ENCODE measurements at places on chromosomes 16 and 17. TPM values are rescaled to one million over a fixed set of nuclear protein-coding genes. Genes with fewer than 3 reads are reported as not detected.

The MPP3 gene
- 3.8 TPM for total RNA-seq

The ZG16 gene
- total RNA-seq, result 1.5 TPM

The CCDC78 gene
- total RNA-seq, result 3.9 TPM

The FN3K gene
- total RNA-seq, result 30.3 TPM

The MOSMO gene
- total RNA-seq, result 13.5 TPM

The OR4D1 gene
- total RNA-seq, result not detected

The DPEP1 gene
- total RNA-seq, result 13.4 TPM

DNA sequence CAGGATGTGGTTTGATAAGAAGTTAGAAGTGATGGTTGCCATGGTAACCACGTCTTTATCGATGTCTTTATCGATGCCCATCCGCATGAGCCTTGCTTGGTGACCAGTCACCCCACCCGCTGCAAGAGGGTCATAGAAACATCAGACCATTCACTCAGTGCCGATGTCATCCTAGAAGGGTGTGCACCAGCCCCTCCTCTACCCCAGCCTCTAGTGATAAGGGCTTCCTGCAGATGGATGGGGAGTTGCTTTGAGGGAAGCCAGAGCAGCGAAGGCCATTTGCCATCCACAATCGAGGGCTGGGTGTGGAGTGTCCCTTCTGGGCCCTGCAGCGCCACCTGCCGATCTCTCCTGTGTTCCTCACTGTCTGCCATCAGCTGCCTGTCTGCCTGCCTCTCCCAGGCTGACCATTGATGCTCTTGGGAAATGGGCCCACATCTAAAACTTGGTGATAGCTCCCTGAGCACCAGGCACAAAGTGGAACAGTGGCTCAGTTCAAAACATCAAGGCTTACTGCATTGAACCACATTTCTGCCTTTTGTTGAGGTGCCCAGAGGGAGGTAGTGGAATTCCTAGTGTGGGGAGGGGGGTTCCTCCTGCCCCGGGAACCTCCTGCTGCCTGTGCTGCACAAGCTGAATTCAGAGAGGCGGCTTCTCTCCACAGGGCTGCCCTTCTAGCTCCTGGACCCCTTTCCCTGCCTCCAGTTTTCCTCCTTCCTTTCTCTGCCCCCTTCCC, 8.9 kb downstream of the CALB2 start:
- H3K27ac ChIP-seq, result no peak overlapping the region
- H3K27me3 ChIP-seq, result peaks cover 40% of the 10 kb centered on the region

DNA sequence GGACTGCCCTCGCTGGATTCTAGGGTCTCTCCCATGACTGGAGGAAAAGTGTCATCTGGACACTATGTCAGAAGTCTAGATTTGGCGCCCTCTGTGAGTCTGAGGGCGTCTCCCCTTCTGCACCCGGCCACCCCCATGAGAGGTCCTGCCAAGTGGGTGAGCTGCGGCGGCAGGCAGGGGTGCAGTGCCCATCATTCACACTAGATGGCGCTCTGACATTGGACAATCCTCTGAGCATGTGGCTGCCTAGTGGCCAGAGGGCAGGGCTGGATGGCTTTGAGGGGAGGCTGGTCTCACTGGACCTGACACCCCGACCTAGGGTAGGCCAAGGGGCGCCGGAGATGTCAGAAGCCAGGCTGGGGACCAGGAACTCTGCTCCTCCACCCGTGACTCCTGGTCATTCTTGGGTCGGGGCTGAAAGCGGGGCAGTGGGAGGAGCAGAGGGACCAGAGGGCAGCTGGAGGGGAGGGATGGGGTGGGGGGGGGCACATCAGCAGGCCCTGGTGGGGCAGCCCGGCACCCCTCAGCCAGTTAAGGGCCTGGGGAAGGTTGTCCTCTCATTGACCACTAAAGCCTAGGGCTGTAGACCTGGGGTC, 28.0 kb downstream of the MRM1 start:
- no peak overlapping the region for H3K27ac ChIP-seq
- H3K4me3 ChIP-seq, result no peak overlapping the region
- peaks cover 18% of the 10 kb centered on the region for H3K4me1 ChIP-seq
- H3K27me3 ChIP-seq, result peaks cover 44% of the 10 kb centered on the region
- peak; percentile 86 for DNase-seq
- no peaks in the 10 kb centered on the region for H3K36me3 ChIP-seq

GRCh38 chr16:64983963-64984362, 137.9 kb downstream of the CDH11 start:
- peaks cover 18% of the 10 kb centered on the region for H3K4me1 ChIP-seq
- DNase-seq, result no peak
- H3K27me3 ChIP-seq, result no peaks in the 10 kb centered on the region
- no peak overlapping the region for H3K4me3 ChIP-seq
- H3K36me3 ChIP-seq, result peaks cover 47% of the 10 kb centered on the region
- no peak overlapping the region for H3K27ac ChIP-seq

- H3K4me3 ChIP-seq, result peak overlapping the region; percentile 24
- peaks cover 1% of the 10 kb centered on the region for H3K36me3 ChIP-seq
- H3K27me3 ChIP-seq, result no peaks in the 10 kb centered on the region
- peak overlapping the region; percentile 16 for H3K27ac ChIP-seq
Observed at GRCh38 chr16:49491106-49491670, 117.6 kb downstream of the C16orf78 start.

Data from type B pancreatic cell (in vitro differentiated cells).